ENCODE measurements at places on chromosomes 5 and 9. TPM values are rescaled to one million over a fixed set of nuclear protein-coding genes. Genes with fewer than 3 reads are reported as not detected.

DNA sequence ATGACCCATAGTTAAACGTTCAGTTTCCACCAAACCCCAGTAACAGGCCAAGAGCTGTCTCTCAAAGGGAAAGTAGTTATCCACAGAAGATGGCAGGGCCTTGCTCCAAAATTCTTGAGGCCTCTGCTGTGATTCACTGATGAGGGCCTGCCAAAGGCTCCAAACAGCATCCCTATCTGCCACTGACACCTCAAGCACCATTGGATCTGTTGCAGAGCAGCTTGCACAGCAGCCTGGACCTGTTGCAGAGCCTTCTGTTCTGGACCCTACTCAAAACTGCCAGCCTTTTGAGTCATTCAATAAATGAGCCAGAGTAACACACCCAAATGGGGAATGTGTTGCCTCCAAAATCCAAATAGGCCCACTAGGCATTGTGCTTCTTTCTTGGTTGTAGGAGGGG is 741.5 kb upstream of the RGMB start:
- H3K36me3 ChIP-seq: no peaks in the 10 kb centered on the region
- H3K4me1 ChIP-seq: no peaks in the 10 kb centered on the region
- no peak overlapping the region for H3K4me3 ChIP-seq
- no peak overlapping the region for H3K27ac ChIP-seq
- no peak for DNase-seq

DNA sequence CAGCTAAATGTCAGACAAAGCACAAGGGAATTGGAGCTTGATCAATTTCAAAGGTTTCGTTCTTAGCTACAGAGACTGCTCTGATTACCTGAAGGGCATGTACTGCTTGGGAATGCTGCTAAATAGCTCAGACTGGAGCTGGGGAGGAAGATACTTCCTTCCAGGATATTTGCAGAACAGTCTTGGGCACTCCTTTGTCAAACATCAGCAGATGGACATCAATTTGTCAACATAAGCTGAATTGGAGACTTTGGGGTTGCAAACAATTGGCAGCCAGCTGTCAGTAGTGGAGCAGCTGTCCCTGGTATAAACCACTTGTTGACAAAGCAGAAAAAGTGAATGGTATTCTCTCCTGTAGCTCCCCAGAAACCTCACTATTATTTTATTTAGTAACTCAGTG is 182.0 kb downstream of the CCDC192 start:
- no peaks in the 10 kb centered on the region for H3K4me1 ChIP-seq
- H3K36me3 ChIP-seq: no peaks in the 10 kb centered on the region
- no peak for DNase-seq

- H3K27me3 ChIP-seq: peaks cover 6% of the 10 kb centered on the region
- no peak overlapping the region for H3K4me3 ChIP-seq
- no peaks in the 10 kb centered on the region for H3K4me1 ChIP-seq
- H3K36me3 ChIP-seq: no peaks in the 10 kb centered on the region
Observed at GRCh38 chr9:93984860-93985259, 29.7 kb upstream of the BARX1 start.

DNA sequence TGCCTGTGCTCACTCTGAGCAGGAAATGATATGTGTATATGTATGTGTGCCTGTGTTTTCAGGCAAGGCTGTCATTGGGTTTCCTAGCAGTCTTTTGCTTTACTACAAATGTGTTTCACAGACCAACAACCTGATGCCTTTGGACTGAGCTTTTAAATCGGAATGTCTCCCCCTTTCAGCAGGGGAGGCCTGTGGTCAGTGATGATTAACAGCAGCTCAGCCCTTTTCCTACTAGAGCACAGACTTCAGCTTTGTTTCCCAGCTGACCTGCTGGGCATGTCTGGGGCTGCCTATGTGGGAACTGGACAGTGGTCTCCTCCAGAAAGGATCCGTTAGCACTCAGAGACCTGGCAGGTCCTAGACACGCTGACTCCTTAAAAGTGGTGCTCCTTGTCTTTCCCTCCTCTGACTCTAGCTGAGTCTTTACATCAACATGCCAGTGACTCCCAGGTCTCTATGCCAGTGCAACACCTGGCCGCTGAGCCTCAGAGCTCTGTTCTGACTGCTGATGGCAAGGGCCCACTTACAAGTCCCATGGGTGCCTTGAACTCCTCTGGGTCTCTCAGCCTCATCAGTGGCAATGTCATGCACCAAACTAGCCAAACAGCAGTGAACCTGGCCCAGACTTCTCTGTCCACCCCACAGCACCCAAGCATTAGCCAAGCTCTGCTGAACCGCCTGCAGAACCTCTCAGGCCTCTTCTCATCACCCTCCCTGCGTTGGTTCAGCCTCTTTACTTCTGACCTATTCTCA is 7.7 kb downstream of the MACROH2A1 start:
- H3K4me3 ChIP-seq: no peak overlapping the region
- no peak for DNase-seq
- peaks cover 30% of the 10 kb centered on the region for H3K4me1 ChIP-seq
- H3K27me3 ChIP-seq: no peaks in the 10 kb centered on the region

DNA sequence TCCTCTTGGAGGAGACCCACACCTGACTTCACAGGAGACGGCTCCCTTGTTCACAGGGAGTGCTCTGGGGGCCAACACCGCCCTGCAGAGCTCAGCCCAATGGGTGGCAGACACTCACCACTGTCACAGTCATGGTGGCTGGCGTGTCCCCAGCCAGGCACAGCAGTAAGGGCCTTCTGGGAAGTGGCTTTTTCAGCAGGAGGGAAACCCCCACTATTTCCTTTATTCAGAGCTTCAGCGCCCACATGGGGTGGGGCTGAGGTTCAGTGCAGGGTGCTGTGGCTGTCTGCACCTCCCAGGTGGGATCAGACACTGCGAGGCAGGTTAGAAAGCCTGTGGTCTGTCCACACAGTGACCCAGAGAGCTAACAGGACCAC is 3.6 kb upstream of the SNAPC4 start:
- peaks cover 9% of the 10 kb centered on the region for H3K36me3 ChIP-seq
- peaks cover 10% of the 10 kb centered on the region for H3K4me1 ChIP-seq
- no peak overlapping the region for H3K4me3 ChIP-seq
- H3K27ac ChIP-seq: no peak overlapping the region
- no peak for DNase-seq

DNA sequence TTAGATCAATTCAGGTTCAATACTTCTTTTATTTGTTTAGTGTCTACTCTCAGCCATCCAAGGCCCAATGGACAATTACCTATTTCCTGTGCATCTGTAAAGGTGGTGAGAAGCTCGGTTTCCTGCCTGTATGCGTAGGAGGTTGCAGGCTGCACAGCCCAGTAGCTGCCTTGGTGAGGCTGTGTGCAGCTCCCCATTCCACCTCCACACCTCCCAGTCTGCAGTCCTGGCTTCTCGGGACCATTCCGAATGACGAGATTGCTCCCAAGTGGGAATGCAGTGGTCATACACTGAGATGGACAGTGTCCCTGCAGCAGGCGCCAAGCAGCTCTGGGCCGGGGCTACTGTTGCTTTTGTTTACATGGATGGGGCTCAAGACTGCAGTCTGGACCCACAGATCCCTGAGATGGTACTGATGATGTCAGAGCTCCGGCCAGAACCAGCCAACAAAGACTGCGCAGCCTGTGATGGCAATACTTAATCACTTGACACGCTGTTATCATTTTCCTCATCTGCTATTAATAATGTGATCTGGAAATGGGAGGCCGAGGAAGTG is 206.1 kb upstream of the IRX1 start:
- DNase-seq: no peak
- H3K4me3 ChIP-seq: no peak overlapping the region
- H3K27ac ChIP-seq: no peak overlapping the region
- H3K4me1 ChIP-seq: no peaks in the 10 kb centered on the region
- H3K27me3 ChIP-seq: peaks cover 94% of the 10 kb centered on the region

DNA sequence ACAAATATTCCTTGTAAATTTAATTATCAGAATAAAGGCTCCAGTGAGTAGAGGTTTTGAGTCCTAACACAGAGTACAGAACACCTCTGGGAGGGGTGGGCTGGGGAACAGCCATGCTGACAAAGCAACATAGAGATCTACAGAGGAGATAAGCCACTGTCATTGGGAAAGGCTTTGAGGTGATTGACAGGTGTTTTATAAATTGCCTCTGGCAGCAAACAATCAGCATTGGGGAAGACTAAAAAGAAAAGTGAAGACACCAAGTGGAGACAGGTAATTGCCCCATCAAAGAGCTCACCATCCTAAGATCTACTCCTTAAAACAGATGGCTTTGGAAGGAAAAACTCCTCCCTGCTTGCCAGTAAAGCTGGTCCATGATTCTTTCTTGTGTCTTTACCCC is 189.7 kb upstream of the TLE4 start:
- H3K36me3 ChIP-seq: no peaks in the 10 kb centered on the region
- DNase-seq: no peak
- H3K27me3 ChIP-seq: no peaks in the 10 kb centered on the region
- no peak overlapping the region for H3K27ac ChIP-seq
- no peak overlapping the region for H3K4me3 ChIP-seq
- H3K4me1 ChIP-seq: no peaks in the 10 kb centered on the region

DNA sequence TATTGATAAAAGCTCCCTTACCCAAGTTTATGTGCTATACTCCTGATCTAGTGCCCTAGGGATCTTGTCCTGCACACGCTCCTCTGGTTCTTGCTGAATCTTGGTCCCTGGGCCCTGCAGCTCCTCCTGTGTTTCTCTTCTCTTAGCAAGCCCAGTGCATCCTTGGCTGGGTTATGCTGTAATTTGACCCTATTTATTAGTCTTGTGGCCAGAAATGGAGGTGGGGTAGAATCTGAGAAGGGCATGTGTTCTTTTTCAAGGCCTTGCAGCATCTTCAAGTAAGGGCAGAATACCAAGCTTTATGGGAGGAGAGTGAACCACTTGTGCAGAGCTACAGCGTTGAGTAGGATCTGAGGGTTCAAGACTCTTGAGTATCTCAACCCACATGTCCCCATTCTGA is 366.8 kb downstream of the FAM170A start:
- H3K4me3 ChIP-seq: no peak overlapping the region
- no peak overlapping the region for H3K27ac ChIP-seq
- H3K4me1 ChIP-seq: no peaks in the 10 kb centered on the region
- no peak for DNase-seq

- DNase-seq: no peak
- H3K4me3 ChIP-seq: no peak overlapping the region
- H3K27me3 ChIP-seq: no peaks in the 10 kb centered on the region
- no peak overlapping the region for H3K27ac ChIP-seq
Observed at GRCh38 chr5:148884339-148885020, 58.1 kb downstream of the ADRB2 start.

DNA sequence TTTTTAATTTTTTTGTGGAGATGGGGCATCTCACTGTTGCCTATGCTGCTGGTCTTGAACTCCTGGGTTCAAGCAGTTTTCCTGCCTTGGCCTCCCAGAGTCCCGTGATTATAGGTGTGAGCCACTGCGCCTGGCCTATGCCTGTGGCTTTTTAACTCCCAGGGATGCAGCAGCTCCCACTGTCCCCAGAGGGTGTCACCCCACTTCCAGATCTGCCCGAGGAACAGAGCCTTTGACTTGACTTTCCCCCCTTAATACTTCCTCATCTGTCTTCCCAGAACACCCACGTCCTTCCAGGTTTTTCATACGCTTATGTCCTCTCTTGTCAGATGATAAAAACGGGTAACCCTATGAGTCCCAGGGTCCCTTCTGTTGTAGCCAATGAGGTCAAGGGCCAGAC is 7.6 kb upstream of the PRRC2B start:
- H3K36me3 ChIP-seq: no peaks in the 10 kb centered on the region
- H3K27me3 ChIP-seq: no peaks in the 10 kb centered on the region
- H3K27ac ChIP-seq: no peak overlapping the region
- peaks cover 33% of the 10 kb centered on the region for H3K4me1 ChIP-seq
- DNase-seq: no peak

DNA sequence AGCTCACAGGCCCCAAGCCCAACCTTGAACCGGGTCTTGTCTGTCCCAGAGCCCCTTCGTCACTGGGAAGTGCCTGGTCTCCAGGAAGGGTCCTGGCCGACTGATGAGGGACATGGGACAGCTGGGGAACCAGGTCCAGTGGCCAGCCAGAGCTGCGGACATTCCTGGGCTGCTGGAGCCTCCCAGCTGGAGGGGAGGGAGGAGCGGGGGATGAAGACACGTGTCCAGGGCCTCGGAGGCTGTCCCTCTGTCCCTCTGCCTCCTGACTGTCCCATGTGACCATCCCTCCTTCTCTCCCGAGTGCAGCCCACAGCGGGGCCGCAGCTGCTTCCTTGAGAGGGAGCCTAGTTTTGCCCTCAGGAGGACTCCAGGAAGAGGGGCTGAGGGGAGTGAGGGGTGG is 41.7 kb upstream of the UBAC1 start:
- no peaks in the 10 kb centered on the region for H3K27me3 ChIP-seq
- no peak overlapping the region for H3K27ac ChIP-seq
- H3K36me3 ChIP-seq: no peaks in the 10 kb centered on the region
- no peak overlapping the region for H3K4me3 ChIP-seq
- no peak for DNase-seq
- H3K4me1 ChIP-seq: no peaks in the 10 kb centered on the region

GRCh38 chr9:72217306-72217842 is 68.1 kb downstream of the GDA start:
- no peak overlapping the region for H3K27ac ChIP-seq
- no peaks in the 10 kb centered on the region for H3K36me3 ChIP-seq
- no peak overlapping the region for H3K4me3 ChIP-seq
- H3K27me3 ChIP-seq: no peaks in the 10 kb centered on the region
- H3K4me1 ChIP-seq: no peaks in the 10 kb centered on the region

GRCh38 chr5:38695021-38695958 is 138.8 kb upstream of the LIFR start:
- H3K36me3 ChIP-seq: no peaks in the 10 kb centered on the region
- H3K27ac ChIP-seq: no peak overlapping the region
- no peaks in the 10 kb centered on the region for H3K4me1 ChIP-seq

- no peak overlapping the region for H3K4me3 ChIP-seq
- no peak for DNase-seq
- H3K36me3 ChIP-seq: no peaks in the 10 kb centered on the region
- no peaks in the 10 kb centered on the region for H3K27me3 ChIP-seq
- H3K4me1 ChIP-seq: no peaks in the 10 kb centered on the region
Observed at GRCh38 chr9:9389904-9390303, 1222.9 kb downstream of the PTPRD start.

- no peak for DNase-seq
- H3K27me3 ChIP-seq: peaks cover 46% of the 10 kb centered on the region
- no peak overlapping the region for H3K27ac ChIP-seq
- H3K4me3 ChIP-seq: no peak overlapping the region
- H3K36me3 ChIP-seq: no peaks in the 10 kb centered on the region
- H3K4me1 ChIP-seq: no peaks in the 10 kb centered on the region
Observed at GRCh38 chr5:6326776-6327175, 51.6 kb downstream of the MED10 start.

CDH18 gene
- total RNA-seq: not detected

TMEFF1 gene
- 1.7 TPM for total RNA-seq

PDE6A gene
- 0.50 TPM for total RNA-seq

RFX3 gene
- 8.4 TPM for total RNA-seq

NUDT2 gene
- 33.8 TPM for total RNA-seq

CDH10 gene
- 0.63 TPM for total RNA-seq

NPR3 gene
- total RNA-seq: 2.2 TPM

ZNF879 gene
- total RNA-seq: 0.83 TPM

SLC22A5 gene
- total RNA-seq: 15.2 TPM

TBC1D13 gene
- 41.9 TPM for total RNA-seq

GHR gene
- total RNA-seq: not detected

EGFLAM gene
- not detected for total RNA-seq

MARCHF3 gene
- total RNA-seq: 0.35 TPM

Measured in PC-9 (cell line).